ENCODE measurements at places on chromosomes 6 and 20.
A peak's percentile ranks its signal among the peaks of the same experiment; 100 is the strongest.

DNA sequence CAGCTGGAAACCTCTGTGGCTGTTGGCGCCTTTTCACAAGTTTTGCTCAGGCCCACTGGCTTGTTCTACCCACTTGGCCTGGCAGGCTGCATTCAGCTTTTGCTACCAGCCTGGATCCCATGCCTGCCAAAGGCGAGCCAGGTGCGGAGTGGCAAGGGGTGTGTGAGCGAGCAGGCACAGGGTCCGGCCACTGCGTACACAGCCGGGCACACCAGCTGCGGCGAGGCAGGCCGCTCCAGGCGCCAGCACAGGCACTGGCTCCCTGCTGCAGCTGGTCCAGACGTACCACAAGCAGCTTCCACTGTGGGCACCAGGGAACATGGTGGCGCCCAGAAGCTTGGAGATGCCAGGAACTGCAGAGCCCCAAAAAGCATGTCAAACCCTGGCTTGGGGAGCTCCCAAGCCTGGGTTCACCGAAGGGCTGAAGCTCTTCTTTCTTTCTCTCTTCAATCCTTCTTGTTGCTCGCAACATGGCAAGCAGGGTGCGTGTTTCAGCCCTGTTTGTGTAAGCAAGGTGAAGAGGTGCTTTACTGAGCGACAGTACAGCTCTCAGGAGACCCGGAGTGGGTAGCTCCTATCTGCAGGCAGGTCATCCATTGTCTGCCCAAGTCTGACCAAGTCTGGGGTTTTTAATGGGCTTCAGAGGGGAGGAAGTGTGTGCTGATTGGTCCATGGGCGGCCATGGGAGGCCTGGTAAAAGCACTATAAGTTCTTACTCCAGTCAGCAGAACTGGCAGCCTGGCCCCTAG is 32.6 kb upstream of the GRM4 start:
- DNase-seq, result no peak

GRCh38 chr20:34553366-34553867 is 5.1 kb upstream of the MAP1LC3A start:
- no peak for DNase-seq

DNA sequence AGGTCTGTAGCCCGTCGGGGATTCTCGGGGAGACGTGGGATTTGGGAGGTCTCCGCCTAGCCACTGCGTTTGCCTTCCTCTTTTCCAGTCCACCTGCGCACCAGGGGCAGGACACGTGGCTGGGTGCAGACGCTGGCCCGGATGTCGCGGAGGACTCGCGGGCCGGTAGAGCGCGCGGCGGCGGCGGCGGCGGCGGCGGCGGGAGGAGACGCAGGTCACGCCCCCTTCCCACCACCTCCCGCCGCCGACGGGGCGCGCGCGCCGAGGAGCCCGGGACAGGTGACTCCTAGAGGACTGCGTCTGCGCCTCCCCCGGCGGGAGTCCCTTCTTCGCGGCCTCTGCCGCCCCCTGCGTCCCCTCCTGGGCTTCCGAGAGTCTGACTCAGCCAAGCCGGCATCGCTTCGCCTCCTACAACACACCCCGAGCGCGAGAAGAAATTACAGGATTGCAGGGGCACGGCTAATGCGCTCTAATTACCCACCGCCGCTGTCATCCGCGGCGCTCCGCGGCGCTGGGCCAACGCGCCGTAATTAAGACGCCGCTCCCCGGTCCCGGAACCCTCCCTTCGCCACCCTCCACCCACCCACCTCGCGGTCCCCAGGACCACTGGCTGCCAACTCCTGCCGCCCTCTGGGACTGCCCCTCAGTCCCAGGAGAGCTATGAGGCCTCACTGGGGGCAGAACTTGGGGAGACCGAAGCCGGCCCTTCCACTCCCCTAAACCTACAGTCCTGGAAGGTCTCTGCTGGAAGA is 124.5 kb downstream of the MRPL14 start:
- DNase-seq, result peak; percentile 71

DNA sequence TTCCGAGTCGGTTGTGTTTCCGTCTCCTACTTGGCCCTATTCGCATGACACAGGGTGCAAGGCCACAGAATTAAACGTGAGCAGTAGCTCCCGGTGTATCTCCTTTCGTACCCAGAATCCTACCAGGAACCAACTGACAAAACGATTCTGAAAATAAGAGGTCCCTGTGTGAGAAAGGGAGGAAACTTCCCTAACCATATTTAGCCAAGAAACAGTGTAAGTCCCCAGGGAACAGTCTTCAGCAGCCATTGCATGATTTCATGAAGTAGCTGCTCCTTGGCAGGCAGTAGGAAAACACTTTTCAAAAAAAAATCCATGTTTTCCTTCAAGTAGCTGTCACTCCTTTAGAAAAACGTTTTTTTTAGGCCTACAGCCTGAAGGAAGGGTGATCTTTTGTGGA is 46.9 kb downstream of the PDE10A start:
- no peak for DNase-seq

- DNase-seq, result no peak
Observed at GRCh38 chr6:108455688-108456087, 105.0 kb upstream of the FOXO3 start.

DNA sequence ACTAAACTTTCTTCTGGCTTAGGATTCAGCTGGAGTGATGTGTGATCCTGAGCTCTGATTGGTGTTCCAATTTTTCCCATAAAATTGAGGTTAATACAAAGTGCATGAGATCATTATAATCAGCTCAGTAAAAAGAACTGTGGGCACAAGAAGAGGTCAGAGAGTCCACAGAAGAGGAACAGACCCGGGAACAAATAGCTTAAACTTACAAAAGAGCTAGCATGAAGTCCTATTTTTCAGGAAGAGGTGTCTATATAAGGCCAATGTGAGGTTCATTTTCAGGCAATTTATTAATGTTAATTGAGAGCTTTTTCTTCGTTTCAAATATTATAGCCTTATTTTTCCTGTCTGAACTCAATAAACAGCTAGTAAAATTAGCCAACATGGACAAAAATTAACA is 26.9 kb upstream of the STX11 start:
- no peak for DNase-seq

GRCh38 chr6:13796781-13797180 is 17.6 kb downstream of the MCUR1 start:
- DNase-seq, result no peak

GRCh38 chr20:16364320-16364687 is 208.9 kb downstream of the KIF16B start:
- DNase-seq, result no peak

DNA sequence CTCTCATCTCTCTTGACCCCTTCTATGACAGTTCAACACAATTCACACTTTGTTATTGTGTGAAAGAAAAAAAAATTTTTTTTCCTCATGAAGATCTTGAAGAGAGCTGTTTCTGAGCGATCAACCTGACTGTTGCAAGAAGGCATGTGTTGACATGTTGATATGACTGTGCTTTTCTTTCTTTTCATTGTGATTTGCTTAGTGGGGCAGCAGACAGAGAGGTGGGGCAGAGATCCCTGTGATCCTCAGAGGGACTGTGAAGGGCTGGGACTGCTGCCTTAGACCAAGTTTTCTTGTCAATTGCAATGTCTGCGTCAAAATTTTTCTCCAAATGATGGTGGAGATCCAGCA is 70.8 kb upstream of the IYD start:
- DNase-seq, result no peak

DNA sequence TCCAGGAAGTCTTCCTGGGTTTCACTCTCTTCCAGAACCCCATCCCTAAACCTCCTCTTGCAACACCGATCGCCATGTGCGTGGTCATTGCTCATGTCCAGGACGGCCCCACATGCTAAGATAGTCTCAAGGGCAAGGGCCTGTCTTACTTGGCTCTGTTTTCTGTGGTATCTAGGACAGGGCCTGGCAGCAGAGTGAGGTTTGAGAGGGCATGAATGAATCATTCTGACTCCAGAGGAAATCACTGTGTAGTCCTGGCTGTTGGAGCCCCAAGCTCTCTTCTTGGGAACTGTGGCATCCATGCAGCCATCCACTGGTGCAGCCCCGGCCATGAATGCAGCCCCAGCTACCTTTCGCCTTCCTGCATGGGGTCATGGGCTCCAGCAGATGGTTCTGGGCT is 12.4 kb downstream of the SIRPA start:
- DNase-seq, result no peak

- no peak for DNase-seq
Observed at GRCh38 chr20:4076671-4077070, 61.3 kb upstream of the RNF24 start.

DNA sequence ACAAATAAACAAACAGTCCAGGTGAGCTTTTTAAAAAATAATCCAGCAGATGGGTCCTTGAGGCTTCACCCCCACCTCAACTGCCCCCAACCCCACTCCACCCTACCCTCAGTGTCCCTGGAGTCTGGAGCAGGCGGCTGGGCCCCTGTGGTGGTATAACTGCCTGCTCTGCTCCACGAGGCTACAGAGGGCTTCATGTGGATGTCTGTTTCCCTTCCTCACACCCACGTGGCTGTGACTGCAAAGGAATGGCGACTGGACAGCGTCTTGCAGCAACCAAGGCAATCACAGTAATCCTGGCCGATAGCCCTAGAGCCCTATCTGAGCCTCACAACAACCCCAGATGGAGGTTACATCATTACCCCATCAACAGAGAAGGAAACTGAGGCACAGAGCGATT is 76.5 kb downstream of the SLC2A10 start:
- DNase-seq, result no peak

GRCh38 chr6:42512579-42512978 is 51.2 kb upstream of the UBR2 start:
- DNase-seq, result no peak

DNA sequence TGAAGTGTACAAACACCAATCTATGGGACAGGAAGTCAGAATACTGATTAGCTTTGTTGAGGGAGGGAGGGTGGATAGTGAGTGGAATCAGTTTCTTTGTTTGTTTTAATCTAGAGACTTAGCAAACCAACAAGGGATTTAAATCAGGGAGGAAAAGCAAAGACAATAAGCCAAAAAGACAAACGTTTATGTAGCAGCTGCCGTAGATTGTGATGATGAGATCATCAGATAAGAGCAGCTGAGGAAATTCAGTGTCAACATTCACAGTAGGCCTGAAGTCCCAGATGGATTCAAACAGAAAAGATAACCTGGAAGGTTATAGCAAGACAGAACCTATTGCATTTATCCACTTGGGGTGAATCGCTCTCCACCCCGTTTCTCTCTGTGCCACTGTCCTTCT is 104.9 kb upstream of the SYNDIG1 start:
- no peak for DNase-seq

DNA sequence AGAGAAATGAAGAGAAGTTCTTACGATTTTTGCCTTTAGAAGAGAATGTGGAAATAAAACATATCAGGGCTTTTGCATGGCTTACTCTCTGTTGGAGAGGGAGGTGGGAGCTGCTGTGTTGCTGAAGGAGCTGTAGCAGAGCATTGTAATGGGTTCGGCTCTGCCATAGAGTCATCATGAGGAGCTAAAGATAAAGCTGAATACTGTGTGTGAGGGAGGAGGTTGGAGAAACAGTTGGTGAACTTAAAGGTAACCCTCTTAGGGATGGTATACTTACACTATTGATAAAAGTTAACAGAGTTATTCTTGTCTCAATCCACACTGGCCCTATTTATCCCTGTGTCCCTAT is 34.8 kb downstream of the CTNNBL1 start:
- no peak for DNase-seq

DNA sequence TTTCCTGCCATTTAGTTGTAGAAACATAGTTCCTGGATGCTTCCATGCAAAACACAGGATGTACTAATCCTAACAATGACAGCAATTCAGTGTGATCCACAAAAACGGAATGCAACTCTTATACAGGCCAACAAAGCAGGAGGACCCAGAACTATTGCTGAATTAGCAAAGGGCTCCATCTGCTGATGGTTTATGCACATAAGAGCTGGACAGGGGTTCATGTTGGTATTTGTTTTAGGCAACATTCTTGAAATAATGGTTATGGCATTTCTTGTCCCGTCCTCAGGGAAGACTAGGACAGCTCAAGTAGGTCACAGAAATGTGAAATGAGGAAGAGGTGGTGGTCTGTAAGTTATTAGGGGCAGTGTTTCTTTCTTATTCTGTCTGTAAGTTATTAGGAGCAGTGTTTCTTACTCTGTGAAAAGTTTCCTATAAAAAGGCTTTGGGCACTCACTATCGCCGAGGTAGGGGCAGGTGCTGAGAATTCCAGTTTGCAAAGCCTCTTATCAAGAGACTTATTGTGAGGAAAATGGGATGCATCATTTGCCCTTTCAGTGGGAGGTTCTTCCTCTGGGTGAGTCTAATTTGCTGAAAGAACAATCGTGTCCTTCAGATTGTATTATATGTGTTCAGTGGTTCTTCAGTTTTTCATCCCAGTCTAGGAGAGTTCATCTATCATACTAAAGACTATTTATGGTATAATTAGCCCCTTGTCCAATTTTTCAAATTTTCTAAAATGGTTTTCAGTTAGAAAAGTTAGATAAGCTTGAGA is 171.1 kb downstream of the MCHR2 start:
- DNase-seq, result peak; percentile 11

DNA sequence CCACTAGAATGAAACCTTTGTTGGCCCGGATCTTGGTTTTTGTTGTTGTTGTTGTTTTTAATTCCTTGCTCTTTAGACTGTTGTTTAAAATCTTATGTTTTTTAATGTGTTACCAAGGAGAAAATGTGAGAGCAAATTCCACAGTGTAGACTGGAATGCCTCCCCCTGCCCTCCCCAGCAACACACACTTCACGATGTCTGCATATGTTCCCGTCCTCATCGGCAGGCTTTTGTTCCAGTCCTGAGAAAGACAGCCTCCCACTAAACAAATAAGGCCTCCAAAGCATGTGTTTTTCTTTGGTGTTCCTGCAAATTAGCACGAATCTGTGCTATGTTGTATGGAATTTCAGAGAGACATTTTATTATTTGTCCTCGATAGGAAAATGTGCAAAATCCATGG is 263.3 kb upstream of the QKI start:
- DNase-seq, result no peak

- no peak for DNase-seq
Observed at GRCh38 chr6:125717120-125717731, 32.2 kb upstream of the HEY2 start.

GRCh38 chr6:21437581-21437980 is 156.0 kb upstream of the SOX4 start:
- no peak for DNase-seq

DNA sequence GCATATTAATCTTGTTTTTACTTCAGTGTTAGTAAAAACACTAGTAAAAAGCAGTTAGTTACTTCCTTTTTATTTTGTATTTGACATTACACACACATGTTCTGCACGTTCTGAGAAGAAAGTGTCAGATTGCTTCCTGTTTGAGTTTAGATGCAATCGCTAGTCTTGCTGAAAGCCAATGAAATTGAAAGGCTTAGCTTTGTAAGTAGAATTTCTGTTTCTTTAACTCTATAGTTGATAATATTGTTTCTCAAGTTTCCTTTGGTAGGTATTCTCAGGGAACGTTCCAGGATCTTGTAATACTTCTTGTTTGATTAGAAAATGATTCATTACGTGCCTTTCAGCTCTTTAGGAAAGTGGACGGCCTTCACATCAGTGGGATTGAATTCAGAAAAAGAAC is 55.0 kb downstream of the CDKAL1 start:
- peak; percentile 20 for DNase-seq
